ENCODE measurements at places on chromosomes 1 and 21.
A peak's percentile ranks its signal among the peaks of the same experiment; 100 is the strongest.

GRCh38 chr1:151039521-151039920 is 3.1 kb downstream of the BNIPL start:
- DNase-seq, result no peak

DNA sequence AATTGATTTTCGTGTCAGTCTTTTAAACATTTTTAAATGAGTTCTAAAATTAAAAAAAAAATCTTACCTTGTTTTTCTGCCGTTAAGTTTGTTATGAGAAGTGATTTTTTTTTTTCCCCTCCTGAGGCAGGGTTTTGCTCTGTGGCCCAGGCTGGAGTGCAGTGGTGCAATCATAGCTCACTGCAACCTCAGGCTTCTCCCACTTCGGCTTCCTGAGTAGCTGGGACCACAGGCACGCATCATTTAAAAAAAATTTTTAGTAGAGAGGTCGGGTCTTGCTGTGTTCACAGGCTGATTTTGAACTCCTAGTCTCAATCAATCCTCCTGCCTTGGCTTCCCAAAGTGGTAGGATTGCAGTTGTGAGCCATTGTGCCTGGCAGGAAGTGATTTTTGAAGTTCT is 41.1 kb downstream of the MTR start:
- no peak for DNase-seq

DNA sequence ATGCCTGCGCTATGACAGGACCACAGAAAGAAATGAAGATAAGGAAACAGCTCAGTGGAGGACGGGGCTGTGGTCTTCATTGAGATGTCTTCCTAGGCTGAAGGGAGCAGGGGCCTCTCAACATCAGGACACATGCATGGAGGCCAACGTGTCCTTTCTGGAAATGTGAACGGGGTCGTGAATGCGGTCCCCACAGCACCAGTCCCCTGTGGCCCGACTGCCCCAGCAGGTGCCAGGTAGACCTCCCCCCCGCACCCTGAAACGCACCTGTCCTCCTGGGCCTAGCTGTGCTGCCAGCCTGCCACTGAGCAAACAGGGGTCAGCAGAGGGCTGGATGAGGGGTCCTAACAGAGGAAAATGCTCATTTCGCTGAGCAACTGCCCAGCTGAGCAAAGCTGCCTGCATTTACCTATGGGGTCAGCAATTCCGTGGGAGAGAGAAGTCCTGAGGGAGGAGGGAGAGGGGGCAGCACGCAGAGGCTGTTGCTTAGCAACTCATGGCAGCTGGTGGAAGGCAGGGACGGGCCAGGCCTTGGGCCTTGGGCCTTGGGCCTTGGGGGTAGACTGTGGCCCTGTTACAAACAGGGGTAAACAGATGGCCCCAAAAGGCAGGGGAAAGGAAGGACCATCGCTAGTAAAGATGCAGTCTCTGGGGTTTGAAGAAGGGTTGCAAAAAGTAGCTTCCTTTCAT is 77.4 kb downstream of the NPHP4 start:
- DNase-seq, result no peak

DNA sequence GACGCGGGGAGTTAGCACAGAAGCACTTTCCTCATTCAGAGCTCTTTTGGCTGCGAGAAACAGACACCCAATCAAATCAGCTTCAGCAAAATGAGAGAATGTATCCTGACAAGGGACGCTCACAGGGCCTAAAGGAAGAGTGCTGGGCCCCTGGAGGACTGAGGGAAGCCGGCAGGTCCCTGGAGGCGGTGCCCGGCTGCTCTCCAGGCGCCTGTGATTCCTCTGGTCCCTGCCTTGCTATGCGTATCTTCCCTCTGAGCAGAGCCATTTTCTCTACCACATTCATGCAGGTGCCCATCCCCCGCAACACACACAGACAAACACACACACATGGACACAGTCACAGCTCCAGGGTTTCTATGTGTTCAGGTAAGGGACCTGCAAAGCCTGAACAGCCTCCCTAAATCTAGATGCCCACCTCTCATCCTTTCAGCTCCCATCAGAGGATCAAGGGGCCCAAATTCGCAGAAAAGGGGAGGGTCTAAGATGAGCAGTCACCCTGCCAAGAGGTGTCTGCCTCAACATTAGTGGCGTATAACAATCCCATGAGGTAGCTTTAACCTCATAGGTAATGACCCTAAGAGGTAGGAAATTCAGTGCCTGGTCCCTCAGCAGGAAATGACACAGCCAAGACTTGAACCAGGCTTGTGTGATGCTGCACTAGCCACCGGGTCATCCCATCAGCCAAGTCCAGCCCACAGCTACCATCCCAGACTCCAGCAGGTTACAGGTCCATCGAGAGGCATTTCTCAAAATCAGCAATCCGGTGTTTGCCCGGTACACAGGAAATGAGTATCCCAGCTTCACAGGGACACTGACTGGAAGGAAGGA is 29.0 kb downstream of the PTAFR start:
- DNase-seq, result no peak

DNA sequence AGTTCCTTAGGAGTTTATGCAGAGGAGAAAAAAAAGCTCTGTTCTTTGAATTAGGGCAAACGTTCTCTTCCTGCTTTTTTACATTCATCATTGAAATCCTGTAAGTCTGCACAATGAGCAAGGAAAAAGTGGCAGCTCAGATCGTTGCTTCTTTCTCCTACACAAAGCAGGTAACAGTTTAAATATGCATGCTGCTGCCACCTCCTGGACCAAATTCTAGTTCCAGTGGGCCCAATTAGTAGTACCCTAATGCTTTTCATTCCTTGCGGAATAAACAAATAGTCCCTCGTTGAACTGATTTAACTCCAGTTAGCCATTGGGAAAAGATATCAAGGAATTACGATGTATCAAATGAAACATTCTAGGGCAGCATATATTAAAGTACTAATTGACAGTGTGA is 20.1 kb downstream of the YTHDF2 start:
- DNase-seq, result no peak

DNA sequence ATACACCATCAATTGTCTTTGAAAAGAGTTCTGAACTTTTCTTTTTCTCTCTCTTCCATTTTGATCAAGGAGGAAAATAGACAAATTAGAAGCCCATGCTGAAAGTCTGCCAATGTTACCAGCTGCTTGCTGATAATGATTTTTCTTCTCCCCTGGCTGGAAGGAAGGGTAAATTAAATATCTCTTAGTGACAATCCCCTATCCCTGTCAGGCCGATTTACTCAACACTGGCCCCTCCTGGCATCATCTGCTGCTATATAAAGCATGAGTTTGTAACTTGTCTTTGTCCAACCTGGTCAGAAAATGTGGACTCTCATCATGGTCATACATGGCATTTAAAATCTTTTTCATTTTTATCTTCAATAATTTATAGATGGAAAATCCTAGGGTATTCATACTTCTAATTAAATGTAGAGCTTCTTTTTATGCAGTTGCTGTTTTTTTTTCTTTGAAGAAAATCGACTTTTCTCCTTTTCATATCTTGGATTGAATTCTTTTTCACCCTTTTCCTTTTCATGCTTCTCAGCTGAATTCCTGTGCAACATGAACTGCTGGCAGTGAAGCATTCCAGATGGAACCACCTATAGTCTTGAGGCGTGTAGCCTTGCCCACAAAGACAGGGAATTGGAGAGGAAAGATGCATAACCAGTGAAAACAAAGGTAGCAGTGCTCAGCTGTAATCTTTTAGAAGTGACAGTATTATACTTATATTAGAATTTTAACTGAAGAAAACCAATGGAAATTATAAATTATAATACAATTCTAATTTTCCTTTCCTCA is 214.7 kb upstream of the PTGFR start:
- no peak for DNase-seq

DNA sequence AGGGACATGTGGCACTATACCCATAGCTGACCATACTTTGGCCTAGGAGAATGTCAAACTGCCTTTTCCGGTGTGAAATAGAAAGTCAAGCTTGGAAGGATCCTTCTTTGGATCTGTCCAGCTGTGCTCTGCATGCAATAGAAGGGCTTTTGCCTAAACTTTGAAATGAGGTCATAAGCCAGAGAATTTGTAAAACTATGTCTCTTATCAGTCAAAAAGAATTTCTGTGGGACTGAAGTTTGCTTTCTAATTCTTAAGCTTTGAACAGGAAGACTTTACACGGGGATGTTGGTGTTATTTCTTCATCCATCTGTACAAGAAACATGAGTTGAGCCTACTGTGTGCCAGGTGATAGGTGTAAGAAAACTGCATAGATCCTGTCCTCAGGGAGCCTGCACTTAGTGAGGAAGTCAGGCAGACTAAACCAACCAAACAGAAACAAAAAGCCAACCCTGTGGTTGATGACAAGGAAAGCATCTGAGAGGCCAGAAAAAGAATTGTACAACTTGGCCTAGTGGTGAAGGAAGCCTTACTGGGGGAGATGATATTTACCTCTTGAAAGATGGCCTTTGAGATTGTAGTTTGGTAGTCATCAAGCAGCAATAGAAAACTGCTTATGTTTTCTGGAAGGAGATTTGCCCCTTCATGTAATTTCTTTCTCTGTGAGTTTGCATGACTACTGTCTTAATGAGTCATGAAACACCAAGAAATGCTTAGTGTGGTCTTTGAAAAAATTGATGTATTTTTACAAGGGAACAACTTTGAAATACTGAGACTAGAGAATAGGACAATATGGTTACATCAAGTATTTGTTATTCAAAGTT is 24.8 kb downstream of the TGFB2 start:
- no peak for DNase-seq

GRCh38 chr1:110148961-110149360 is 1.3 kb upstream of the SLC6A17 start:
- no peak for DNase-seq

DNA sequence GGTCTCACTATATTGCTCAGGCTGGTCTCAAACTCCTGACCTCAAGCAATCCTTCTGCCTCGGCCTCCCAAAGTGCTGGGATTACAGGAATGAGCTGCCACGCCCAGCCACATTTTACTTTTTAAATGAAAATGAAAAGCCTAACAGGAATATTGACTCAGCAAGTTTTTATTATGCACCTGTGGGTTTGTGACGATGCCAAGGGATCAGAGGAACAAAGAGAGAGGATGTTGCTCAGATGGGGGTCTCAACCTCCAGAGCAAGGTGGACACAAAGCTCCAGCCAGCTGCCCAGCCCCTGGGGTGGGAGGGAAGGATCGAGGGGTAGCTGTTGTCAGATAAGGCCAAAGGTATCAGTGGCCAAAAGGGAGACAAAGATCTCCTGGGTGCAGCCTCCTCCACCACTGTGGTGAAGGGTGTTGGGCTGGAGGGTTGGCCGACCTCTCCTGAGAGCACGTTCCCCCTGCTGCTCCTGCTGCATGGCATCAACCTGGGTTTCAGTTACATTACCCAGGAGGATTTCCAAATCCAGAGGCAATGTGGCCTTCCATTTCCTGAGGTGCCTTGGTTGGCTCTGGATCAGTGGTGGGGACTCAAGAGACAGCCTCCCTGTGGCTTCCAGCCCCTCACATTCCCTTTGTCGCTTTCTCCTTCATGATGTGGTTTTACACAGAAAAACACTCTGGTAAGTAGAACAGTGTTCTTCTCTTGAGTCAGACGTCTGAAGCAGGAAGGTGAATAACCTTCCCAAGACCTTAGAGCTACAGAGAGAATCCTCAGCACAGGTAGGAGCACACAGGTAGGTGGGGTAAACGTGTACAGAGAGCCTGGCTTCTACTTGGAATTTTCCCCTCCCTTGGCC is 34.2 kb downstream of the ZNF496 start:
- DNase-seq, result no peak

GRCh38 chr1:20478057-20478635 is 7.9 kb downstream of the CAMK2N1 start:
- no peak for DNase-seq

DNA sequence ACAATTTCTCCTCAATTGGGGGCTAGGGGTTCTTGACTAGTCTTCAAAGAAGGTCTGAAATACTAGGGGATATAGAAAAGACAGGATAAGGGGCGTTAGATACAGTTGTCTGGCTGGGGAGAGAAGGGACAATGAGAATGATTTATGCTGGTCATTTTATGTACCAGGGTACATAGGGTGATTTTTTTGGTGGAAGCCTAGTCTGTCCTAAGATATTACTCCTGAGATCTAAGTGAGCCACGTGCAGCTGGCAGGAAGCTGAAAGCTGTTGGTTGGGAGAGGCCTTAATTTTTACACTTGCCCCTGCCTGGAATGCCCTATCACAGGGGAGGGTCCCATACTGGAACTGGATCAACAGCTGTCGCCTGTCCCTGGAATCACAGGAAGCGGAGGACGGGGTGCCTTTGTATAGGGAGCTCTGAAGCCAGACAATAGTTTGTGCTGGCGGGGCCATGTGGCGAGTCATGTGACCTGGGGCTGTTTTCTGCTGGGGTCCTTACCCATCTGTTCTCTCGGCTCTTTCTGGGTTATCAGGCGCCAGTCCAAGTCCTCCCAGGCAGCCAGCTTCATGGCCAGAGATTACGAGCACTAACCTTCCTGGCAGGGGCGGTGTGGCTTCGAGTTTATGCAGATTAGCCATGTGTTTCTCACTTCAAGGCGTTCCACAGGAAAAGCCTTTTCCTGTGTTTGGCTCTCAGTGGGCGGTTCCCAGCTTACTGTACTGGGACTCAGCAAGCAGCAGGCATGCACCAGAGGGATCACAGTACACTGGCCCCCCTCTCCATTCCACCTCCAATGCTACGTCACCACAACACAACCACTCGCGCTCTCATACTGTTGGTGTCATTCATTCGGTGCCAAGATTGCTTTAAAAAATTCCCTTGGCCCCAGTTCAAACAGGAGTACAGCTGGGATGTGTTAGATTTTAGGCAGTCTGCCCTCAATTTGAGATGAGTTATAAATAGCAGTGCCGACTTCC is 27.5 kb downstream of the ARID1A start:
- peak; percentile 82 for DNase-seq

DNA sequence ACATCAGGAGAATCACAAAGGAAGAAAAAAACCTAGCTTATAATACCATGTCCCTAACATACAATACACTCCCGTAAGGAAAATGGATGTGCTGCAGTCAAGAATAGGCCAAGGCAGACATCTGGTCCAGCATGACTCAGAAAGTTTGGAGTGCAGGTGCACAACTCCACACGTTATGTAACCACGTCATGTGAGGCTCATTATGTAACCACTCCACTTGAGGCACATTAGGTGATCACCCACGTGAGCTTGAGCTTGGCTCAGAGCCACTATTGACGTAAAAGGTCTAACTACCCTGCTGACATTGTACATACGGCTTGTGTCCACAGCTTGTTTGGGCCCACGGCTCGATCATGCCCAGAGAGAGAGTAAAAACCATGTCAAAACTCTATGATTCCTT is 99.8 kb upstream of the C1orf21 start:
- no peak for DNase-seq

GRCh38 chr1:203706444-203706843 is 58.5 kb upstream of the LAX1 start:
- DNase-seq, result no peak

DNA sequence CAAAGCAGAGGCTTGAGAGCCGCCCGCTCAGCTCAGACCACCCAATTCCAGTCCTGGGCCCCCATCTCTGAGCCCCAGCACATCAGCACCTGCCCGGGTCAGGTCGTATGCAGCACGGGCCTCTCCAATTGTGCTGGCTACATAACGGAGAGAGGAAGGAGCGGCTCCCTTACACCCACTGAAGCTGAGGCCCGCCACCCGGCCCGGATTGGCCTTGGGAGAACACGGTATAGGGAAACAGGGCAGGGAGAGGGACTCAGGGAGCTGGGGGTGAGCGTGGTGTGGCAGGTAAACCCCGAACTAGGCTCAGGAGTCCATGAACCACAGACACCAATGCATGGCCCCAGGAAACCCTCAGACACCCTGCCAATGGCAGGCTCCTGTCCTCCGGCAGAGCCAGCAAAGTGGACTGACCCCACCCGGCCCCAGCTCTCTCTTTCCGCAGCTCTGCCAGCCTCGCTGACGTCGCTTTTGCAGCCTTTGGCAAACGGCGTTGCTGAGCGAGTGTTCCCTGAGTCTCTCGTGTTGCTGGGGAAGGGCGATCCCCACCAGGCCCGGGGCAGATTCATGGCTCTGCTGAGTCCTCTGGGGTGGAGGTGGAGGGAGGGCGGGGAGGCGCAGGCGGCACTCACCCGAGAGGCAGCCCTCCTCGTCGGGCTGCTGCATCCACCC is 16.5 kb downstream of the MEGF6 start:
- DNase-seq, result no peak
